ENCODE measurements at places on chromosomes 5 and 9. TPM values are rescaled to one million over a fixed set of nuclear protein-coding genes. Genes with fewer than 3 reads are reported as not detected.

The MORN5 gene
- total RNA-seq = not detected

- H3K27ac ChIP-seq = no peak overlapping the region
Observed at GRCh38 chr5:125120012-125120411, 373.6 kb upstream of the ZNF608 start.

GRCh38 chr5:21806943-21807342 is 1046.2 kb downstream of the CDH12 start:
- H3K4me1 ChIP-seq = no peaks in the 10 kb centered on the region
- no peak overlapping the region for H3K4me3 ChIP-seq
- no peak for DNase-seq
- H3K27me3 ChIP-seq = no peaks in the 10 kb centered on the region

GRCh38 chr5:152736906-152737305 is 331.8 kb upstream of the NMUR2 start:
- no peaks in the 10 kb centered on the region for H3K4me1 ChIP-seq
- no peaks in the 10 kb centered on the region for H3K36me3 ChIP-seq
- H3K27me3 ChIP-seq = no peaks in the 10 kb centered on the region
- H3K27ac ChIP-seq = no peak overlapping the region
- DNase-seq = no peak

- H3K36me3 ChIP-seq = no peaks in the 10 kb centered on the region
- H3K27ac ChIP-seq = no peak overlapping the region
- no peak overlapping the region for H3K4me3 ChIP-seq
- no peaks in the 10 kb centered on the region for H3K27me3 ChIP-seq
Observed at GRCh38 chr9:19137282-19137681, 10.0 kb upstream of the PLIN2 start.

- no peak for DNase-seq
- H3K27ac ChIP-seq = no peak overlapping the region
- no peak overlapping the region for H3K4me3 ChIP-seq
- H3K27me3 ChIP-seq = no peaks in the 10 kb centered on the region
- no peaks in the 10 kb centered on the region for H3K36me3 ChIP-seq
- no peaks in the 10 kb centered on the region for H3K4me1 ChIP-seq
Observed at GRCh38 chr9:112249277-112249676, 74.2 kb upstream of the SUSD1 start.

DNA sequence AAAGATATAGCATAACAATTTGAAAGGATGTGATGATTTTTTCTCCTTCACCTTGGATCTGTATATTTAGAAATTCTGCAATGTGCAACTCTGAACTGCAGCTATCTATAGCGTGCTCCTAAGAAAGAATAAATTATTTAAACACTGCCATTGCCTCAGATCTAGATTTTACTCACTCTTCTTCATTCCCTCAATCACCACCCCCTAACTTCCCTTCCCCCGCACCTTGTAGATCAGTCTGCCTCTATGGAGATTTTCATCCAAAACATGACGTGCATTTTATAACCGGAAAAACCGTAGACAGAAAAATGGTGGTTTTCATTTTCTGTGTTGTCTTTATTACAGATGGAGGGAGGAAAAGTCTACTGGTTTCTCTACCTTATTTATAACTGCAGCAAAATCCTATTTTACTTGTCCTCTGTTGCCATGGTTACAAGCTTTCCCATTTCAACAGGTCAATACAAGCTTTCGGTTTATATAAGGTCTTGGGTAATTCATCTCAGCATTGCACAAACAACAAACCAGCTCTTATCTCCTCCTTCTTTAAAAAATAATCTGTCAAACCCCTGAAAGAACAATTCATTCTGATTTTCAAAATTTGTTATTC is 480.0 kb downstream of the TAF11L14 start:
- H3K27ac ChIP-seq = no peak overlapping the region
- no peaks in the 10 kb centered on the region for H3K27me3 ChIP-seq
- no peaks in the 10 kb centered on the region for H3K36me3 ChIP-seq
- DNase-seq = no peak

GRCh38 chr5:52690236-52690768 is 97.4 kb upstream of the ITGA1 start:
- H3K4me3 ChIP-seq = no peak overlapping the region
- H3K27ac ChIP-seq = no peak overlapping the region
- H3K36me3 ChIP-seq = no peaks in the 10 kb centered on the region
- no peaks in the 10 kb centered on the region for H3K27me3 ChIP-seq
- no peak for DNase-seq
